ENCODE measurements at places on chromosomes 6 and 20.

DNA sequence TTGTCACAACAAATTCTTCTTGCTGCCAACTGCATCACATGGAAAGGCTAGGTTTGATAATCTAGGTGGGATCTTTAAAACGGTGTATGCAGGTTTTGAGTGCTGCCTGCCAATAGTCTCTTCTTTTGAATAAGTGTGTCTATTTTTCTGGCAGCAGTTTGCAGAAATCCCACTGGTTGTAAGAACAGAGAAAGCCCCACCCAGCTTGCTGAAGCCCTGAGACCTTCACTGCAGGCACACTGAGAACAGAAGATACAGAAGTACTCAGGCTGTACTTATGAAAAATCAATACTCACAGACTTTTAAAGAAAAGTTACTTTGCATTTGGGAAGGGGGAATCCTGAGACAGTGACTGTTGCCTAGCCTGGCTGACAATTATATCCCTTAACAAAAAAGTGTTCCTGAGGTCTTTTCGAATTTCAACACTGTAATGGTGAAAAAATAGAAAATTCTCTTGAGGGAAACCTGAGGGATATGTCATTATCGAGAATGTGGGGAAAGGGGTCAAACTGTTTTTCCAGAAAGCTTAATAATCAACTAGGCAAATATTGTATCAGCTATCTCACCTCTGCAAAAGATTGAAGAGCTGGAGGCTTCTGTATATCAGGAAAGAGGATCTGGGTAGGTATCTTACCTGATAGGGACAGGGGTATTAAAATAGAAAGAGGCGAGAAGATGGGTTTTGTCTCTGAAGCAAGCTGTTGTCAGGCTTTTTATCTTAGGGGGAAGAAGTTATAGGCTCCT is 199.9 kb downstream of the LRFN2 start:
- no peak for DNase-seq

DNA sequence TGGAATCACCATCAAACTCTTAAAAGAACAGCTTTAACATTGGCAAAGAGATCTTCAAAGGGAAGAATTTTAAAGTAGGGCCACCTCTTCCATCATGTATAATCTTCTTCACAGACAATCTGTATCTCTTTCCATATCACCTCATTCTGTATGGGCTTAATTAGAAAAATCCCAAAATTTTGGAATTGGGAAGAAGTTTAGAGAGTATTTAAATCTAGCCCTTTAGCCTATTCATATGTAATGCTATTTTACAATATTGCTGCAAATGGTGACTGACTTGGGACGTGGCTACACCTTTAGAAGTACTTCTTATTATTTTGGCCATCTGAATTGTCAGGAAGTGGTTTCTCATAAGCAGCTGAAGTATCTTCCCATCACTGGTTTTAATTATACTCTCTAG is 474.3 kb downstream of the RFPL4B start:
- DNase-seq, result no peak

- DNase-seq, result no peak
Measured at GRCh38 chr6:130716466-130716865, 110.7 kb upstream of the SMLR1 start.

DNA sequence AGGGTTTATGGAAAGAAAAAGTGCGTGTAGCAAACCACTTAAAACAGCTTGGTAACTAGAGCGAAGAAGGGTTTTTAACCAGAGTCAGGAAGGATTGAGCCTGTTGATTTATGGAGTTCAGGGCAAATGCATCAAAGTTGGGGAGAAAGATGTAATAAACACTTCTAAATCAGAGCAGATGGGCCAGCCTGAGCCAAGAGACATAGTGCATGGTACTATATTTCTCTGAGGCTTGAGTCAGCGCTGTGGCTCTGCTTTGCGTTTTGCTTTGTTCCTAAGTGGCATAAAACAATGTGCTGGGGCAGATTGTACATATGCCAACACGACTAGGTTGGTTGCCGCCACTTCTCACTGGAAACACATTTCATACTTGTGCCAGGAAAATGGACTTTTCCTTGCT is 111.3 kb downstream of the BCKDHB start:
- DNase-seq, result no peak

- no peak for DNase-seq
Measured at GRCh38 chr6:160042014-160042773, 73.3 kb downstream of the IGF2R start.

DNA sequence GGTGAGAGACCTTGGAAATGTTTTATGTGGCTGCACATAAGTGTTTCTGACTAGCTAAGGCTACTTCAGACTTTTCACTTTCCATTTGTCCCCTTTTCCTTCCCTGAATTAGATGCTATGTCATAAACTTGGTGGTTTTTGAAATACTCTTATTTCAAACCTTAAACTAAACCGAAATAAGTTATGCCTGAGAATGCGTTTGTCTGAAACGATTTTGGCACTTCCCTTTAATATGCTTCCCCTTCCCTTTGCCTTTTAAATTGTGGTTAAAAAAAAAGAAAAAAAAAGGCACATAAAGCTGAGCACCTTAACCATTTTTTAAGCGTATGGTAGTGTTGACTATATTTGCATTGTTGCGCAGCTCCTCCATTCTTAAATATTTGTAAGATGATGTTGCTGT is 14.3 kb downstream of the ZNF451 start:
- no peak for DNase-seq

GRCh38 chr6:6131492-6132109 is 124.9 kb upstream of the NRN1 start:
- DNase-seq, result peak; percentile 20

GRCh38 chr20:2402271-2402980 is 21.7 kb downstream of the TGM6 start:
- no peak for DNase-seq

- no peak for DNase-seq
Measured at GRCh38 chr20:7463290-7463689, 477.0 kb downstream of the HAO1 start.

- DNase-seq, result peak; percentile 60
Measured at GRCh38 chr6:139250296-139251044, 41.3 kb downstream of the TXLNB start.

DNA sequence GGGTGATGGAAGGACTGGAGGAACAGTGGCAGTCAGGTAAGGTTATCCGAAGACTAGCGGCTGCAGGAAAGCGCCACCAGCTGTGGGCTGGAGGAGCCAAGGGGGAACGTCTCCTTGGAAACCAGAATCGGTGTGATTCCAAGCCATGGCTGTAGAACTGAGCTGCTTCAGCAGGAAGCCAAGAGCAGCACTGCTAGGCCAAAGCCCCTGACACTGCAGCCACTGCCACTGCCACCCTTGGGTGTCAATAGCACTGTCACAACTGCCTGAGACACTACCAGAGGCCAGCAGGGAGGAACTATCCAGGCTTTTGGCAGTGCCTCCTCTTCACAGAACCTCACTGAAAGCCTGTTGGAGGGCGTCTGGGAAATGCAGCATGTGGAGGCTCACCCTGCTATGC is 289.6 kb upstream of the SUPT3H start:
- no peak for DNase-seq

GRCh38 chr6:14474816-14475215 is 357.2 kb downstream of the CD83 start:
- DNase-seq, result no peak

DNA sequence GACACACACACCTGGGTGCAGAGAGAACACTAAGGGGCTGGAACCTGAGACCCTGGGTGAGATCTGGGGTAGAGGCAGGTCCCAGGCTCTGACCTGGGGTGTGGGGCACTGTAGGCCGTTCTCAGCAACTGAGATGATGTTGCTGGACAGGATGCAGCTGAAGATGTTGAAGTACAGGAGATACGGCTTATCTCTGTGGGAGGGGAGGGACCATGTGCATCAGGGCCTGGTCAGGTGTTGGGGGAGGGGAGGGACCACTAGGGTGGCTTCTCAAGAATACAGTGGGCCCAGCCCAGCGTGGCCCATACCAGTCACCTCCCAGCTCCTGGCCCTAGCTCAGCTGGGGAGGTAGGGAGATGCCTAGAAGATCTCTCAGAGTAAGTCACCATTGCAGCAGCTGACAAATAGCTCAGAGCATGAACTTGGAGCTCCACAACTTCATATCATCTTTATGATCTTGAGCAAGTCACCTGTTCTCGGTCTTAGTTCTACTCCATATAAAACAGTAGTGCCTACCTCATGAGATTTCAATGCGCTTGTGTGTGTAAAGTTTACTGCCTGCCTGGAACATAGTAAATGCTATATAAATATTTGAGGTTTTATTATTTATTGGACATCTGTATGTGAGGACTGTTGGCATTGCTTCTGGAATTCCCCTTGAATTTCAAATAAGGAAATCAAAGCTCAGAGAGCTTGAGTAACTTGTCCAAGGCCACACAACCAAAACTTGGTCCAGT is 3.8 kb downstream of the SLC44A4 start:
- DNase-seq, result no peak

DNA sequence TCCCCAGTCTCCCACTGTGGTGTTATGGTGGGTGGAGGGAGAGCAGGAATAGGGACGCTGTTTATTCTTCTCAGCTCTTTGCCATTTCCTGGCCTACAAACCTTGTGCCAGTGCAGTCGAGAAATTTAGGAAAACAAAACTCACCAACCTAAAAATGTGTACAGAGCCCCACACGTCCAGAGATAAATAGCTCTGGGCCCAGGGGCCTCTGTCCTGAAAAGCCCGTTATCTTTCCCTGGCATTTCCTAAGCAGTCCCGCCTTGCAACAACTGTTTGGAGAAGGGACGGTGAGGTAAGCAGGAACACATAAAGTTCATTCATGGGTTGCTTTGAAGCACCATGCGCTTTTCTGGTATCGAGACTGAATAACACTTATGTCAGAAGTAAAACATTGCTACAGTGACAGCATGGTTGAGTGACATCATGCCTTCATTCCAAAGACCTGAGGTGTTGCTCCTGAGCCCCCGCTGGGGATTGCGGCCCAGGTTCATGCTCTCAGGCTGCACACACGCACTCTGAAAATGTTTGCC is 80.1 kb upstream of the NXT1 start:
- DNase-seq, result no peak

DNA sequence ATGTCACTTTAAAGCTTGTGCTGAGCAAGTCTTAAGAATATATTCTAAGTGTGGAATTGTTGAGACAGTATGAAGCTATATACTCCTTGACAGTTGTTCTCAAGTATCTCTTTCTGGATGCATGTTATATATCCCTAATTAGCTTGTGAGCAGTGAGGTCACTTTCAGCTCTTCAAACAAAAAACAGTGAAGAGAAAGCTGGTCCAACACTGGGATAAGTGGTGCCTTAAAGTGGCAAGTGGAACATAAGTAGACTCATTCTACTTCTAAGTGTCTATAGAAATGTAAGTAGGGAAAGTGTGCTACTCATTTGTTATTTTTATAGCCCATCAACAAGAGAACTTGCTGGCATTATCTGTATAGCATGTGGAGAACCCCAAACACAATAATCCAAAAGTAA is 133.1 kb upstream of the BACH2 start:
- DNase-seq, result no peak

DNA sequence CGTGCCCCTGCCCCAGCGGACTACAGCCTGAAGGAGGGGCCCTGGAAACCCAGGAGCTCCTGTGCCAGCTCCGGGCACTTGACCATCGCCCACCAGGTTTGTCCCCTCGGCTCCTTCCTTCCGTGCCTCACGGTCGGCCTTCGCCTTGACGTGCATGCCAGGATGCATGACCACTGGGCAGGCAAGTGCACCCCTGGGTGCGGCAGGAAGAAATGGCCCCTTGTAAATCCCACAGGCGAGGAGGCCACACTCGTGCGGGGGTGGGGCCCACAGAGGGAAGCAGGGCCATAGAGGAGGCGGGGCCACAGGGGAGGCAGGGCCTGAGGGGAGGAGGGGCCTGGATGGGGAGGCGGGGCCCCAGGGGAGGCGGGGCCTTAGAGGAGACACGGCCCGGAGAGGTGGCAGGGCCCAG is 81.7 kb downstream of the YTHDF1 start:
- no peak for DNase-seq

DNA sequence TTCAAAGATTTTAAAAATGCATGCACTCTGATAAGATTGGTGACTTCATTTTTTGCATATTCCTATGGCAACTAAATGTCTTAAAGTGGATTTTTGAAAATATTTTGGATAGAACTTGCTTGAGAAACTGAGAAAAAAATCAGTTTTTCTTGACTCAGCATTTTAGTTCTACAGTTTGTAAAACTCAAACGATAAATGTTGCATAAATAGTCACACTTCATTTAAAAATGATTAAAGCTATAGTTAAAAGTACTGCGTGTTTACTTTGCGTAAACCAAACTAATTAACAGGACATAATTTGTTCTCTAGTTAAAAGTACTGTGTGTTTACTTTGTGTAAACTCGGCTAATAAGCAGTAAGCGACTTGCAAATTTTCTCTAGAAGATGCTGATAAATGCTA is 28.3 kb upstream of the MEI4 start:
- no peak for DNase-seq

- no peak for DNase-seq
Measured at GRCh38 chr6:75089921-75090320, 115.9 kb downstream of the COL12A1 start.

GRCh38 chr6:13488015-13488895 is 855 bp upstream of the GFOD1 start:
- DNase-seq, result no peak

DNA sequence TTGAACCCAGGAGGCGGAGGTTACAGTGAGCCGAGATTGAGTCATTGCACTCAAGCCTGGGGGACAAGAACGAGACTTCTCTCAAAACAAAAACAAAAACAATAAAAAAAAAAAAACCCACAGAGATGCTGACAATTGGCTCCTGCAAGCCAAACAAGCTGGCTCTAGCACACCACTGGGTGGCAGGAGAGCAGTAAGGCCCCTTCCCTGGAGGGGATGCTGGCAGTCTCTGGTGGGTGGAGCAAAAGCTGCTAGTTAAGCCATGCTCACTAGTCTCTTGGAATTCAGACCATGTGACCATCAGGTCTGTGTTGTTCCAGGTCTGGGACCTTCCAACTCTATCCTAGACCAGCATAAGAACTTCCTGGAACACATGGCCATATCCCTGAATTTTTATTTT is 18.9 kb upstream of the DSN1 start:
- peak; percentile 52 for DNase-seq

GRCh38 chr20:43349841-43350240 is 107.9 kb upstream of the SRSF6 start:
- DNase-seq, result no peak

DNA sequence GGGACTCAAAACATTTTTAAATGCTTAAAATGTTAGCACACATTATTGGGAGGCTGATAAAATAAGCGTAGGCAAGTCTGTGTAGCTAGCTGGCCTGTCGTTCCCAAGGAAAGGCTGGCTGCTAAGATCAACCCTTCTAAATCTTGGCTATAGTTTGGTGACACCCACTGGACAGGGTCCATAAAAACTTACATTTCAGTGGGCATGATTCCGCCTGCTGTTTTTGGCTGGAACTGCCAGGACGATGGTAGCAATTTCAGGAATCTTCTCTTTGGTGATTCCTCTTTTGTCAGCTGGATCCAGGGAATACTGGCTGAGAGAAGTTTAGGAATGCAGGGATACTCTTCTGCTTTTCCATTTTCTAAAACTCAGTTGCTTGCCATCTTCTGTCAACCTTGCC is 162.2 kb downstream of the NKAIN2 start:
- peak; percentile 78 for DNase-seq

DNA sequence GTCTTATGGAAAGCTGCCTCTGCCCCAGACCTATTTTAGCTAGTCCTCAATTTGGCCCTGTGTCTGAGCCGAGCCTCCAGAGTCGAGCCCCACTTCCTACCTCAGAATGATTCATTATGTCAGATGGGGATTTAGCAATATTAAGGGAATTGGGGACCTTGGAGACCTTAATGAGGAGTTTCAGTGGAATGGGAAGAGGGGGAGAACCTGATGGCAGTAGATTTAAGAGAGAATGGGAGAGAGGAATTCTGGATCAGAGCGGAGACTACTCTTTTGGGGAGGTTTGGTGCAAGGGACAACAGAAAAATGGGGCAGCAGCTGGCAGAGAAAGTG is 63.5 kb downstream of the EFHC1 start:
- DNase-seq, result no peak

Measured in pons (tissue), 1 donor.